ENCODE measurements at places on chromosomes 16 and 17. TPM values are rescaled to one million over a fixed set of nuclear protein-coding genes. Genes with fewer than 3 reads are reported as not detected.

GRCh38 chr17:28484296-28484695 lies 10.9 kb downstream of the SLC13A2 start:
- no peak for DNase-seq
- no peak overlapping the region for H3K4me3 ChIP-seq
- H3K27ac ChIP-seq = no peak overlapping the region
- no peaks in the 10 kb centered on the region for H3K27me3 ChIP-seq
- H3K36me3 ChIP-seq = no peaks in the 10 kb centered on the region
- H3K4me1 ChIP-seq = no peaks in the 10 kb centered on the region

GRCh38 chr17:59332749-59333377 lies 1.4 kb downstream of the YPEL2 start:
- peak overlapping the region; percentile 97 for H3K27ac ChIP-seq
- no peaks in the 10 kb centered on the region for H3K27me3 ChIP-seq
- peak overlapping the region; percentile 86 for H3K4me3 ChIP-seq
- peaks cover 5% of the 10 kb centered on the region for H3K4me1 ChIP-seq
- DNase-seq = peak; percentile 35
- no peaks in the 10 kb centered on the region for H3K36me3 ChIP-seq

Gene EXOC3L1
- total RNA-seq = 0.29 TPM

Gene C17orf100
- total RNA-seq = 3.2 TPM

Gene UMOD
- not detected for total RNA-seq

All from uterus (tissue), 4 donors.